ENCODE measurements at places on chromosomes 6 and 20. TPM values are rescaled to one million over a fixed set of nuclear protein-coding genes. Genes with fewer than 3 reads are reported as not detected.

BNIP5 gene
- 0.14 TPM for total RNA-seq

SLC13A3 gene
- total RNA-seq = 1.4 TPM

DNA sequence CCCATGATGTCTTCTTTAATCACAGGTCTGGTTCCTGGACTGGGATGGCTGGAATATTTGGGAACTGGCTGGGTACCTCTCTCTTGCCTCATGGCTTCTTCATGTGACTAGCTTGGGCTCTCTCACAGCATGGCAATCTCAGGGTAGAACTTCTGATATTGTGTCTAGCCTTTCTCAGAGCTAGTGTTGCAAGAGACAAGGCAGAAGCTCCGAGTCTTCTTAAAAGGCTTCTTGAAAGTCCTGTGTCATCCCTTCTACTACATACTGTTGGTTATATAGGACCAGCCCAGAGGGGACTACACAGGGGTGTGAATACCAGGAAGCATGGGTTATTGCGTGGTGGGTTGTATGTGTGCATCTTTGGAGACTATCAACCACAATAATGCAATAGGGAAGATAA is 23.3 kb downstream of the BCAS1 start:
- no peaks in the 10 kb centered on the region for H3K4me1 ChIP-seq
- H3K27ac ChIP-seq = no peak overlapping the region
- no peaks in the 10 kb centered on the region for H3K27me3 ChIP-seq
- no peaks in the 10 kb centered on the region for H3K36me3 ChIP-seq

GRCh38 chr20:60888771-60889170 is 363.3 kb upstream of the CDH4 start:
- H3K27ac ChIP-seq = no peak overlapping the region
- H3K36me3 ChIP-seq = no peaks in the 10 kb centered on the region
- no peak for DNase-seq
- H3K27me3 ChIP-seq = no peaks in the 10 kb centered on the region

DNA sequence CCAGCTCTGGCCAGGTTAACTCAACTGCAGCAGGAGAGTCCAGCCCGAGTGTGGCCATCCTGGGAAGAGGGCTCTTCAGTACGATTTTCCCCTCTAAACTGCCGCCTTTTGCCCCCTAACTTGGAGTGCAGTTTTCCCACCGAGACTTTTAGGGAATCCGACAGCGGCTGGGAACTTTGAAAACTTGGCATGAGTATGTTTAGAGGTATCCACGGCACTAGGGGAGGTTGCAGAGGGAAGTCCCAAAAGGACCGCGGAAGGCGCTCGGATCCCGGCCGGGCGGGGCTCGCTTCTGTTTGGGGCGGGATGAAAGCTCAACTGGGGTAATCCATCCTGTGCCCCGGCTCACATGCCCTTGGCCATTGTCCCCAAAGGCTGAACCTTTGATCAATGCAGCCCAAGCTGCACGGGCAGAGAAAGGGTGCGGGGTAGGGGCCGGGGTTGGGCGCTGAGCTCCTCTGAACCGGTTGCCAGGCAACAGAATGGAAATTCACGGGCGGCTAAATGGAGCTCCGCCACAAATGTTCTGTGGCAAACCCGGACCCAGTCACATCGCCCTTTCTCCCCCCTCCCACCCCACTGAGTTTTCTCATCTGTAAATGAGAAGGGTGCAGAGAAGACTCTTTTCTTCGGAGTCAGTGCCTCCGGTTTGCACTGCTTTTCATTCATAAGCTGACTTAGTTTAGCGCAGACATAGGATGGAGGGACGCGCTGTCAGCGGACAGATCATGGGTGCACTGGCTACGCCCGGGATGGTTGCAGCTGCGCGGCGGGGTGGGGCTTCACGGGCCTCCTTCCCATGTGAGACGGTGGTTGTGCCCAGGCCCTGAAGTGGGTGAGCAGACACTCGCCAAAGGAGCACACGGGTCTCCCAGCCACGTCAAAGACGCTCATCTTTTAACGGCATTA is 2.3 kb downstream of the BMP6 start:
- DNase-seq = no peak
- H3K4me1 ChIP-seq = no peaks in the 10 kb centered on the region
- H3K27ac ChIP-seq = no peak overlapping the region
- no peak overlapping the region for H3K4me3 ChIP-seq
- H3K27me3 ChIP-seq = peaks cover 84% of the 10 kb centered on the region

DNA sequence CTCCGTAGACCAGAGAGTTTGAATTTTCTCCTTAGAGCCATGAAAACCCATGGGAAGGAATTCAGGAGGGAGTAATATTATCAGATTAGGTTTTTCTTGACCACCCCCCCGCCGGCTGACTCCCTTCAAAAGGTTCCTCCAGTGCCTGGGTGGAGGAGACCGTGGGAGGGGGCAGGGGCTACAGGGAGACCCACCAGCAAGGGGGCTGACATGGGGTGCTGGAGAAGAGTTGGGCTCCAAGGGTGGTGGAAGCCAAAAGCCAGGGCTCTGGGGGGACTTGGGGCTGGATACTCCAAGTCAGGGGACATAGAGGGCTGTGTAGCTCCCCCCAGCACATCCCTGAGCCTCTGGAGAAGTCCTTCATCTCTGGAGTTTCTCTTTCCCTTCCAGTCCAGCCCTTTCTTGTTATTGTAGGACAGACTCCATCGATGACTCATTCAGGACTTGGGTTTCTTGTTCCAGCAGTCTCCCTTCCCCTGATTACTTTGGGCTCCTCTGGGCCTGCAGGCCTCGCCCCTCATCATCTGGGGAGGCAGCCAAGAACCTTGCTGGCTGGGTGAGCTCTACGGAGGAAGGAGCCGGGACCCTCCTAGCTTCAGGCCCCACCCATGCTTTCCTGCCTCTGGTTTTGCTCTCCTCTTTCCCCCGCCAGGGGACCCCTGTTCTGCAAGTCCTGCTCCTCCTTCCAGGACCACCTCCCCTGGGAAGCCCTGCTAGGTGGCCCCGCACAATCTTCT is 10.5 kb upstream of the KIAA1755 start:
- no peaks in the 10 kb centered on the region for H3K4me1 ChIP-seq
- H3K27ac ChIP-seq = no peak overlapping the region
- no peaks in the 10 kb centered on the region for H3K27me3 ChIP-seq
- no peaks in the 10 kb centered on the region for H3K36me3 ChIP-seq
- peak; percentile 13 for DNase-seq

GRCh38 chr20:57605045-57605444 is 15.2 kb downstream of the ZBP1 start:
- H3K36me3 ChIP-seq = no peaks in the 10 kb centered on the region
- H3K27me3 ChIP-seq = peaks cover 13% of the 10 kb centered on the region
- H3K4me1 ChIP-seq = no peaks in the 10 kb centered on the region
- no peak overlapping the region for H3K27ac ChIP-seq
- no peak overlapping the region for H3K4me3 ChIP-seq
- no peak for DNase-seq

- H3K27me3 ChIP-seq = no peaks in the 10 kb centered on the region
- no peaks in the 10 kb centered on the region for H3K4me1 ChIP-seq
Measured at GRCh38 chr6:141421378-141421777, 711.3 kb upstream of the GJE1 start.

HLA-DRB1 gene
- total RNA-seq = 501 TPM

All from thymus (tissue), 14 donors.